Activated T-cell treated with anti-CD3 and anti-CD28 coated beads, Interleukin-2, amount 50 U/mL, for 72 hours (primary cell): ENCODE measurements at places on chromosomes 7 and 10. TPM values are rescaled to one million over a fixed set of nuclear protein-coding genes. Genes with fewer than 3 reads are reported as not detected.
A peak's percentile ranks its signal among the peaks of the same experiment; 100 is the strongest.

- no peak for DNase-seq
Measured at GRCh38 chr10:72912736-72913135, 19.2 kb downstream of the OIT3 start.

DNA sequence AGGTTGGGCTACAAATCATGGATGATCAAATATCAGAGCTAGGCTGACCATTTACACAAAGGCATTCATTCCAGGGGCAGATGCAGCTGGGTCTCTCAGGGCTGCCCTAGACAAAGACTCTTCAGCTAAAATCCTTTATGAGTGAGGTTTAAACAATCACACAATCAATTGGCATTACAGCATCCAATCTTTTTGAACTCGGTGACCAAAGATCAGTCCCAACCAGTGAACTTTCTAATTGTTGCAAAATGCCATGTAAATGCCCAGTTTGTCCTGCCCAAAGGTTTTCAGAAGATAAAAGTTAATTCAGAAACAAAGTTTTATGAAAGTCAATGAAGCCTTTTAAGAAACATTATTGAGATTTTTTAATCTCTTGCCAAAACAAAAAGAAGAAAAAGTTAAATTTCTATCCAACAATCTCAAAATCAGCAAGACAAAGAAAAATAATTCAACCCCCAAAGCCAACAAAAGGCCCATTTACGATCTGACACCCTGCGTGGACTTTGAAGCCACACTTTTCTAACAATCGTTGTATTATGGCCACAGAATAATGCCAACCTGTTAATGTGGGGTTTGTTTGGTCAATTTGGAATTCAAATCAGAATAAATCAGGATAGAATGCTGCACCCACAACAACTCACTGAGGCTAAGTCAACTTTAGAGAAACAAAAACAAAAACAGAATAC, 40.9 kb downstream of the GPR37 start:
- DNase-seq = no peak

DNA sequence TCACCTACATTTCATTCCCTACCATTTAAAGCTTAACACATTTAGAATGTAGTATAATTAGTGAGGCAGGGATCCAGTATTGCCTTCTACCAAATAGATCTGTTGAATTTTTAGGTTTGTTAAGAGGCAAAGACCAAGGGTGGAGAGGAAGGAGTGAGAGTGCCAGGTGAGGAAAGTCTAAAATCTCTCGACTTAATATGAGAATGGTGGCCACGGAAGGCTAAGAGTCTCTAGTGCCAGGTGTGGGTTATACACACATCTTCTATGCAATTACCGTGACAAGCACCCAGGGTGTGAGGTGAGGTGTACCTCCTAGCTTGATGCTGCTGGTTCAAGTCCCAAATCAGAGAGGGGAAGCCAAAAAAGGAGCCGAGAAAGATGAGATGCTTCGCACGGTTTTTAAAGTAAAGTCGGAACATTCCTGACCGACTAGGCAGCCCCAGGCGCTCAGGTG, 439 bp downstream of the IQUB start:
- peak; percentile 13 for DNase-seq

DNA sequence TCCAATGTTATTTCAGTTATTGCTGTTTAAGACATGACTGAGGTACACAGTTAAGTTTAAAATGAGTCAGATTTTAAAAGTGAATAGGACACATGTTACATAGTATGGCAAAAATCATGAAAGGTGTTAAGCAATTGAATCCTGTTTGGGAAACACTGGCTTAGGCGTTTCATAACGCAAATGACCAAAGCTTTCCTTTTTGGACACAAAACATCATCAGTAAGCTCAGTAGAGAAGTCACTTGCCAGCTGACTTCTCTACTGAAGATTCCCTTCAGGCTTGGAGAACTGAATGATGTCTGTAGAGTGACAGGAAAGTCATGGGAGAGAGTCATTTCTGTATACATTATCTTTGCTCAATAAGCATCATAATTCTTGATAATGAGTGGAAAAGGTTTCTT, 64.4 kb upstream of the RSBN1L start:
- no peak for DNase-seq

DNA sequence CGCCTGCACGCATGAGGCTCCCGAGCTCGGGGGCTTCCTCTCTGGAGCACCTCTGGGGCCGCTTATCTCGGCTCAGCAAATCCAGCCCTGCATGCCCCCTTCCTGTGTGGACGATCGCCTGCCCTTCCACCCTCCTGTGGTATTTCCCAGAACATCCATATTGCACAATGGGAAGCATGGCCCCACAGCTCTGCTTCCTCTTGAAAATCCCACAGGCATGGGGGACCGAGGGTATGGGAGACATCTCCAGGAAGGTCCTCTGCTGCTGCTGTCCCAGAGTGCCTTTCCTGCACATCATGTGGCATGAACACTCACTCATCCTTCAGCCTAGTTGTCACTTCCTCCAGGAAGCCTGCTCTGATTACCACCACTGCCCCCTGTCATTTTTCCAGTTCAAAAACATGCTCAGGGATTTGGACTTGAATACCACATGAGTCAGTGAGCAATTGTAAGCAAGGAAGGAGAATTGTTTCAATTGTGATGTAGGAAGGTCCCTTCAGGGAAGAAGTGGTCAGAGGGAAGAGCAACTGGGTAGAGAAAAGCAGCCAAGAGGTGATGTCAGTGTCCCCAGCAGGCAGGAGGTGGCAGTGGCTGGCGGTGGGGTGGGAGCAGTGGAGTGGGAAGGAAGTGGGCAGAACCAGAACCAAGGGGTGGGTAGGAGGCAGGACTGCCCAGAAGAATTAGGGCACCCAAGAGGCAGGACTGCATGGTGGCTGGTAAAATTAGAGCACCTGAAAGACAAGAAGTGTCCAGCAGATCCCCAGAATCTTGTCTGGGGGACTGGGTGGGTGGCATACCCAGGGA, 67.5 kb upstream of the ZMIZ1 start:
- no peak for DNase-seq

DNA sequence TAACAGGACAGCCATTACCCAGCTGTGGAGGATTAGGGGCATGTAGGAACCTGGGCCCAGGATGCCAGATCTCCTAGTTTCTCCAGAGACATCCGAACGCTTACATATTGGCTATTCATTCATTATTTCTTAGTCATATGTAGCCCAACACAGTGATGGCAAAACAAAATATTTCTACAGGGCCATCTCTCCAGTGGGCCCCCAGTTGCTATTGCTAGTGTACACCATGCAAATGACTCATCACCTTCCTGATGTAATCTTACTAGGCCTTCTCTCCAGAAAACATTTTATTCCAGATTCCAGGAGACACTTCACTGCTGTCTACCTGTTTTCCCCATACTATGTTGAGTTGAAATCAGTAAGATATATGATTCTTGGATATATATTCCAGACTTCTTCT, 201.7 kb downstream of the PLXDC2 start:
- DNase-seq = no peak

The TRPV6 gene
- 0.05 TPM for total RNA-seq

The SMKR1 gene
- total RNA-seq = 4.0 TPM

The AKAP9 gene
- 31.5 TPM for total RNA-seq
